ENCODE measurements at places on chromosomes 7 and 10.

DNA sequence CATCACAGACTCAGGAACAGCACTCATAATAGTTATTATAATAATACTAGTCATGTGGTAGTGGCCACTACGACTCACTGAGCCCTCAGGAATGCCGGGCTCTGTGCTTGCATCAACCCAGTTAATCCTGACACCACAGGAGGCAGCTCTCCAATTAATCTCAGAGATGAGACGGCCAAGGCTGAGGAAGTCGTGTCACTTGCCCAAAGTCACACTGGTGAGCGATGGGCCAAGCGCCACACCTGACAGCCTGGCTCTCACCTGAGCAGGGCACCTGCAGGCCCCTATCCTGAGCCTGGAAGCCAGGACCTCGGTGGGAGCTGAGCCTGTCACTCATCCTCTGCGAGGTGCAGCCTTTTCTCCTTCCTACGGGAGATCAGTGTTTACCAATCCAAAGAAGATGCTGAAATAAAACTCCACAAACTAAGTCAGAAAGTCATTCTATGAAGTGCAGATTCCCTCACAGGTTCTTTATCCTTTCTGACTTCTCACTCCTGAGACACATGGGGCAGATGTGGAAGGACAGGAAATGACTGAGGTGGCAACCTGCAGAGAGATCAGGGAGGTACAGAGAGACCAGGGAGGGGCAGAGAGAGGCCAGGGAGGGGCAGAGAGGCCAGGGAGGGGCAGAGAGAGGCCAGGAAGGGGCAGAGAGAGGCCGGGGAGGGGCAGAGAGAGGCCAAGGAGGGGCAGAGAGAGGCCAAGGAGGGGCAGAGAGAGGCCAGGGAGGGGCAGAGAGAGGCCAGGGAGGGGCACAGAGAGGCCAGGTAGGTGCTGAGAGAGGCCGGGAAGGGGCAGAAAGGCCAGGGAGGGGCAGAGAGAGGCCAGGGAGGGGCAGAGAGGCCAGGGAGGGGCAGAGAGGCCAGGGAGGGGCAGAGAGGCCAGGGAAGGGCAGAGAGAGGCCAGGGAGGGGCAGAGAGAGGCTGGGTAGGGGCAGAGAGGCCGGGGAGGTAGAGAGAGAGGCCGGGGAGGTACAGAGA, 38.5 kb downstream of the VIPR2 start:
- DNase-seq: no peak

- DNase-seq: no peak
Measured at GRCh38 chr7:50641442-50642405, 76.5 kb upstream of the DDC start.

DNA sequence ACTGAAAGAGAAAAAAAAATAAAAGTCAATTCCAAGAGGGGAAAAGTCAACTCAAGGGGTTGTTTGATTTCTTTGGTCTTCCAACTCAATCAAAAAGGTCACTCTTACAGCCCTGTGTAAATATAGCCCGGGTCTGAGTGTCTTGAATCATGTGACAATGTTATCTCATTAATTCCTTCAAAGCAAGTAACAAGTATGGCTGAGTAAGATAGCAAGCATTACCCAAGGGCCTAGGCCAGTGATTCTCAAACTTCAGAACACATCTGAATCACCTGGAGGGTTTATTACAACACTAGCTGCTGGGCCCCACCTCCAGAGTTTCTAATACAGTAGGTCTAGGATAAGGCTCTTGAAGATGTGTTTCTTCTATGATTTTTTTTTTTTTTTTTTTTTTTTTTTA, 125.0 kb downstream of the PRLHR start:
- no peak for DNase-seq

- DNase-seq: no peak
Measured at GRCh38 chr10:42594246-42594650, 44.1 kb downstream of the ZNF33B start.

- no peak for DNase-seq
Measured at GRCh38 chr10:73768881-73769280, 13.0 kb upstream of the CHCHD1 start.

DNA sequence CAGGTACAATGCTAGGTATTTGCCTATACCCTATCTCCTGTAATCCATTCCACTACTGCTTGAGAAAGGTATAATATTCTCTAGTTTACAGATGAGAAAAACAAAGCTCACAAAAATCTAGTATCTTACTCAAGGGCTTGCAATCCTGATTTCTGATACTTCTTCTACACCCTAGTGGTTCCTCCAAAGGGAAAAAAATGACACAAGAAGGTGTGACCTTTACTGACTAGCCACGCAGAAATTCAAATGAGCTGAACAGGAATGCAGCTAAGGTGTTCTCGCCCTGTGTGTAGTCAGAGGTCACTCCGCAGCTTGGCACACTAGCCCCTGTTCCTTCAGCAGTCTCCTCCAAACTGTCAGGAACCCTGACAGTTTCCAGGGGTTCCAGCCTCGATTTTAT, 59.5 kb upstream of the TM9SF3 start:
- no peak for DNase-seq

DNA sequence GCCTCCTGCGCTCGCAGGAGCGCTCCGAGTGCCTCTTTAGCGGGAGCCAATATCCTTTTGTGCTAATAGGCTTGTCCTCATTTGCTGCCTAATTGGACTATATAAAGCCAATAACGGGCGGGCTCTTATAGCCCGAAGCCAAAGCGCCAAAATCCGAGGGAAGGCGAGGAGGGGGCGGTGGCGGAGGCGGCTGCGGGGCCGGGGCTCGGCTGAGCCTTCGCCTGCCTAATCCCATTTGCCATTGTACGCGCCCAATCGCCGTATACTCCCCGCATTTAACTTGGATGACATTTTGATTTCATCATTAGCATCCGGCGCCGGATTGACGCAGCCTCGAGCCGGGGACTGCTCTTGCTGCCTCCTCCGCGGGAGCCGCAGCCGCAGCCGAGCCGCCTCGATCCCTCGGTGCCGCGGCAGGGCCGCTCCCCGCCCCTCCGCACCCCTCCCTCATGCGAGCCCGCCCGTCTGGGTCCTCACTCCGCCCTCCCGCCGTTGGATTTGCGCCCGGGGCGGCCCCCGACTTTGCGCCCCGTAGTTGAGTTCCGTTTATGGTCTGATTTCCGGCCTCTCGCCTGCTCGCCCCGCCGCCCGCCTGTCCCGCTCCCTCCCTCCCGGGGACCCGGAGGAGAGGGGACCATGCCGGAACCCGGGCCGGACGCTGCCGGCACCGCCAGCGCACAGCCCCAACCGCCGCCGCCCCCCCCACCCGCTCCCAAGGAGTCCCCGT, at the start of gene HMX3:
TSS of gene HMX3 (plus strand) at position 556 of the 727 bp plus-strand sequence. CDS start at position 637, 81 bp downstream.
- DNase-seq: no peak

- DNase-seq: no peak
Measured at GRCh38 chr10:85599081-85599480, 767.5 kb downstream of the GRID1 start.

GRCh38 chr7:21175714-21176113, 252.2 kb upstream of the SP4 start:
- no peak for DNase-seq

DNA sequence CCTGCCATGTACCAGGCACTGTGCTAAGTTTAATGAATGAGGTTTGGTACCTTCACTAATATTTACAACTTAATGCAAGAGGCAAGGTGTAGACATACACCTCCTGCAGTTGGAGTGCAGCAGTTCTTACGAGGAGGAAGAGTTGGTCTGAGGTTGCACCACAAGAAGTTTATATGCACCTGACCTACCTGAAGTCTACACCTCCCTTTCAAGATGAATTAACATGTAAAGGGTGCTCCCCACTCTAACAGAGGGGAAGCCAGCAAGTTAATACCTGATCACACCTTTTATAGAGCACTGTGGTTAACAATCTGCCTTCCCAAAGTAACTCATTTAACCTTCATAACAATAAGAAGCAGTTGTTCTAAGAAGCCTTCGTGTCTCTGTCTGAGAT, 120.0 kb downstream of the LYZL1 start:
- no peak for DNase-seq

GRCh38 chr7:108135446-108136190, 5.5 kb upstream of the LAMB4 start:
- no peak for DNase-seq
